ENCODE measurements at places on chromosomes 2 and 18. TPM values are rescaled to one million over a fixed set of nuclear protein-coding genes. Genes with fewer than 3 reads are reported as not detected.

DNA sequence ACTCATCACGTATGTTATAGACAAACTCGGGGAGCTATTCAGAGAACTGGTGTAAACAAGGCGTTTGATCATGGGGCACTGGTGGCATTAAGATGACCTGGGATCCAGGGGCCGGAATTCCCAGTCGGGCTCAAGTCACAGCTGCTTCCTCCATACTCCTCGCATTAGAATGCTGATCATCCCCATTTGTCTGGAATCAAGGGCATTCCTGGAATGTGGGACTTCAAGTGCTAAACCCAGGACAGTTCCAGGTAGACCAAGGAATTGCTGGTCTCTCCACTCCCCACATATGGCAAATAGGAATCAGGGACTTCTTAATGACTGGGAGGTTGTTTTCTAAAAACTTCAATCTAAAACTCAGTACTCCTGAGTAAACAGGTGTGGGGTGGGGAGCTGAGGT is 355.7 kb upstream of the RAB6C start:
- no peaks in the 10 kb centered on the region for H3K4me1 ChIP-seq
- H3K27me3 ChIP-seq = no peaks in the 10 kb centered on the region
- no peak overlapping the region for H3K27ac ChIP-seq
- H3K36me3 ChIP-seq = no peaks in the 10 kb centered on the region
- DNase-seq = no peak

GRCh38 chr18:25284861-25285550 is 67.0 kb downstream of the ZNF521 start:
- no peak overlapping the region for H3K4me3 ChIP-seq
- H3K27ac ChIP-seq = no peak overlapping the region
- no peak for DNase-seq

Gene SLC9A4
- total RNA-seq = not detected

DNA sequence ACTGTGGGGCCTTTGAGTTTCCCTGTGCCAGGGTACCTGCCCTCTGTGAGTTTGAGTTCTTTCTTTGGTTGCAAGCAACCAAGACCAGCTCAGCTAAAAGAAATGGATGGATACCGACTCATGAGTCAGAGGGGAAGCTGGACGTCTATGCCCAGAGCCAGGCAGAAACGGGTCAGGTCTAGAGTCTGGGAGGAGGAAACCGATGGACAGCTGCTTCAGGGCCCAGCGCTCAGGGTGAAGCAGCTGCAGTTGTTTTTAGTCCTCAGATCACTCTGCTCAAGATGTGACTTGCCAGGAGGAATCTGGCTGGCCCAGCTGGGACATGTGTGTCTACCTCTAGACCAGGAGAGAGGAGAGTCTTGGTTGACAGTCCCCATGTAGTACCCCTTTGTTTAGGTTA is 10.1 kb upstream of the TYMS start:
- no peak for DNase-seq
- H3K4me1 ChIP-seq = no peaks in the 10 kb centered on the region
- H3K27ac ChIP-seq = no peak overlapping the region
- H3K4me3 ChIP-seq = no peak overlapping the region

- peak overlapping the region; percentile 97 for H3K4me3 ChIP-seq
- H3K27me3 ChIP-seq = no peaks in the 10 kb centered on the region
- no peaks in the 10 kb centered on the region for H3K36me3 ChIP-seq
Measured at GRCh38 chr2:26347286-26347865, 787 bp upstream of the ADGRF3 start.

Gene MAP4K4
- total RNA-seq = 33.7 TPM

Gene SPHKAP
- not detected for total RNA-seq

DNA sequence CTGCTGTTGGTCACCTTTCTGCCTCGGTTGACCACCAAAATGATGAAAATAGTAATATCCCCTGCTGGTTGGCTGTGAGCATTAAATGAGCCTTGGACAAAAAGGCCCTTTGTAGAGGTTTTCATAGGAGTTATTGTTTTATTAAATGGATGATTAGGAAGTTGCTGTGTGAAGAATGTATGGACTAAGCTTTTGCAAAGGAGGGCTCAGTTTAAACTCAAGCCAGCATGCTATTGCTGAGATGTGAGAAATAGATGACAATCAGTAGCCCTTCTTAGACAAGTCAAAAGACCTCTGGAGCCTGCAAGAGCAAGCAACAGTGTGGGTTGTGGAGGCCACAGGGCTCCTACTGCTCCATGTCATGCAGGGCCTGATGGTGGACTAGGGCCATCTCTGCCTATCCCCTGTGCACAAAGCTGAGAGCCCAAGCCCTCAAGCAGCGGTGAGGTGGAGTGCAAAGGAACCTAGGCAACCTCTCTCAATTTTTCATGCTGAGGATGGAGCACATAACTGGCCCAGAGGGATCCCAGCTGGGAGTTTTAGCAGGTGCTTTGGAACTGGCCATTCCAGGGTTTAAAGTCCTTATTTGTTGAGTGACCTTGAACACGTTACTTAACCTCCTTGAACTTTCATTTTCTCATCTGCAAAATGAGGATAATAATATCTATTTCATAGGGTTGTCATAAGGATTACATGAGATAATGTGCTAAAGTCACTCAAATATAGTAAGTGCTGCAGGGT is 37.1 kb downstream of the FOSL2 start:
- DNase-seq = no peak
- H3K27ac ChIP-seq = no peak overlapping the region
- no peaks in the 10 kb centered on the region for H3K36me3 ChIP-seq
- H3K27me3 ChIP-seq = no peaks in the 10 kb centered on the region
- no peak overlapping the region for H3K4me3 ChIP-seq
- no peaks in the 10 kb centered on the region for H3K4me1 ChIP-seq

Gene HOXD8
- total RNA-seq = 0.08 TPM

Gene GALR1
- total RNA-seq = not detected

DNA sequence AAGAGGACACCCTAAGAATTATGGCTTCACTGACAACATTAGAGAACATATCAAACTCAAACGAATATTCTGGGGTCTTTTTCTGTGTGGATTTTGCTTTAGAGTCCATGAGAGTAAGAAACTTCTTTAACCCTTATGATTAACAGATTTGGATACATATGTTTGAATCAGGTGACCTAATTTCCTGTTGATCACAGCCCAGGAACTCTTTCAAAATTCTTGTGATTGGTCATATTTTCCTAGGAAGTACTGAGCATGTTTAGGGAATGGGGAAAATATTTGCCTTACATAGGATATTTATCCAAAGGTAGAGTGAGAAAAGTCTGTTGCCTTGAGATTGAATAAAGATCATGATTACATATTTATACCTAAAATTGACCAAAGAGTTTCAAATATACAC is 160.0 kb downstream of the KCNH7 start:
- no peak for DNase-seq
- H3K27ac ChIP-seq = no peak overlapping the region
- H3K4me1 ChIP-seq = no peaks in the 10 kb centered on the region
- no peaks in the 10 kb centered on the region for H3K27me3 ChIP-seq

DNA sequence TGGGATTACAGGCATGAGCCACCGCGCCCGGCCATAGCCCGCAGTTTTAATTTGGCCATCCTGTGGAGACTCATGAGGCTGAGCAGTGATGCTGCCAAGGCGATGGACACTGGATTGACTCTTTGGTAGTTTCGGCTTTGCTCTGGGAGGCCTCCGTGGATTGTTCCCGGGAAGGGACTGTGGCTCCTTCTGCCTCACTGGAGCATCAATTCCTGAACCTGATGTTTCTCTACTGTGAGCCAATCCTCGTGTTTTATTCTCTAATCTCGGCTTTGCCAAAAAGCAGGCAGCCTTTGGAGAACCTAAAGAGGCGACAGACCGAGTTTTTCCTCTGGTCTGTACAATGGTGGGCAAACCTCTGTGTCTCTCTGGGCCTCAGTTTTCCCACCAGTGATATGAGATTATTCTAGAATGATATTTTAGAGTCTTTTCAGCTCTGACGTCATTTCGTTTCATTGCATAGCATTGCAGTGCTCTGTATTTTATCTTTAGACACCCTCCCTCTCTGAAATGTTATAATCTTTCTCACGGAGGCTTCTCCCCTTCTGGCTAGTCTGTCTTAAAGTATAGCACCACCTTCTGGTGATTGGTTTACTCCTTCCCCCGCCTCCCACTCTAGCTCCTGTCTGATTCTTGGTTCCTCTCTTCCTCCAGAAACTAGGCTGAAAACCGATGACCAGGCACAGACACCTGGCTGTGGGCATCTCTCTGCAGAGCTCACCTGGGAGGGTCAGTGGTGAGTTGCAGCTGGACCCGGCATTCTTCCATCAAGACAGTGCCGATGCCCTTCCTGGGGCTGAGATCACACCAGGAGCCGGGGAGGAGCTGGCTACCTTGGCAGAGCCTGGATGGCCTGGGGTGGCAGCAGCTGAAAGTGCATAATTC is 341.3 kb downstream of the MYCN start:
- DNase-seq = no peak
- no peaks in the 10 kb centered on the region for H3K4me1 ChIP-seq
- H3K27ac ChIP-seq = no peak overlapping the region
- H3K27me3 ChIP-seq = no peaks in the 10 kb centered on the region

Gene ST6GAL2
- total RNA-seq = 3.6 TPM

- H3K36me3 ChIP-seq = no peaks in the 10 kb centered on the region
- no peak overlapping the region for H3K27ac ChIP-seq
- H3K27me3 ChIP-seq = no peaks in the 10 kb centered on the region
- no peaks in the 10 kb centered on the region for H3K4me1 ChIP-seq
Measured at GRCh38 chr2:147487286-147487977, 357.4 kb upstream of the ACVR2A start.

Gene CCDC141
- 1.0 TPM for total RNA-seq

GRCh38 chr2:216590780-216591179 is 42.4 kb upstream of the IGFBP2 start:
- no peaks in the 10 kb centered on the region for H3K27me3 ChIP-seq
- DNase-seq = no peak
- no peaks in the 10 kb centered on the region for H3K36me3 ChIP-seq
- H3K4me1 ChIP-seq = no peaks in the 10 kb centered on the region
- no peak overlapping the region for H3K27ac ChIP-seq

DNA sequence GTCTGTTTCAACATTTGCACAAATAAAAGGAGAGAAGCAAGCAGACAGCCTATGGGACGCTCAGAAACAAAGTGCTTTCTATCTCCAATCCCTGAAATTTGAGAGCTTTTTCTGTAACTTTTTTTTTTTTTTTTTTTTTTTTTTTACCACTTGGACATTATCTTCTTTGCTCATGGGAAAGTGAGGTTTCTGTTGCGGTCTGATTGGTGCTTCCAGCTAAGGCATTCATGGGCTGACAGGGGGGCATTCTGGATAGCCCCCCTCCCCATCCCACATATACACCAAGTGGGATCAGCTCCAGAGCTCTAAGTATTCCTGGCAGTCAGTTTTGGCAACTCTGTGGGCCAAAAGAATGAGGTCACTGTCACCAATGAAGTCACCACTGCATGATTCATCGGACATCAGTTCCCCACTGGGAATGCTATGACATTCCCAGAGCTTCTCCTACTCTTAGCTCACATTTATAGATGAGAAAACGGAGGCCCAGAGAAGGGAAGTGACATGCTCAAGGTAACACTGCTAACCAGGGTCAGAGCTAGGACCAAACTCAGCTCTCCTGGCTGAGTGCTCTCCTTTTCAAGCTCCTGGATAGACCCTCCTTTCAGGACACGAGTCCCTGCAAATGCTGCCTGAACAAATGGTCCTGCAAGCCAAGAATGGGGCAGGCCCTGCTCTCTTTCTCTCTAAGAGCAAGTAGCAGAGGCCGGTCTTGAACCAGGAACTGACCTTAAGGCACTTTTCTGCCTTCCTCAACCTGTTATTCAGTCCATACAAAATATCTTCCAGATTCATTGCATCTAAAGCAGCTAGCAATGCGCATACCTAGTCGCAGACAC is 61.3 kb downstream of the TMEM247 start:
- no peaks in the 10 kb centered on the region for H3K36me3 ChIP-seq
- no peak overlapping the region for H3K4me3 ChIP-seq
- no peaks in the 10 kb centered on the region for H3K4me1 ChIP-seq

DNA sequence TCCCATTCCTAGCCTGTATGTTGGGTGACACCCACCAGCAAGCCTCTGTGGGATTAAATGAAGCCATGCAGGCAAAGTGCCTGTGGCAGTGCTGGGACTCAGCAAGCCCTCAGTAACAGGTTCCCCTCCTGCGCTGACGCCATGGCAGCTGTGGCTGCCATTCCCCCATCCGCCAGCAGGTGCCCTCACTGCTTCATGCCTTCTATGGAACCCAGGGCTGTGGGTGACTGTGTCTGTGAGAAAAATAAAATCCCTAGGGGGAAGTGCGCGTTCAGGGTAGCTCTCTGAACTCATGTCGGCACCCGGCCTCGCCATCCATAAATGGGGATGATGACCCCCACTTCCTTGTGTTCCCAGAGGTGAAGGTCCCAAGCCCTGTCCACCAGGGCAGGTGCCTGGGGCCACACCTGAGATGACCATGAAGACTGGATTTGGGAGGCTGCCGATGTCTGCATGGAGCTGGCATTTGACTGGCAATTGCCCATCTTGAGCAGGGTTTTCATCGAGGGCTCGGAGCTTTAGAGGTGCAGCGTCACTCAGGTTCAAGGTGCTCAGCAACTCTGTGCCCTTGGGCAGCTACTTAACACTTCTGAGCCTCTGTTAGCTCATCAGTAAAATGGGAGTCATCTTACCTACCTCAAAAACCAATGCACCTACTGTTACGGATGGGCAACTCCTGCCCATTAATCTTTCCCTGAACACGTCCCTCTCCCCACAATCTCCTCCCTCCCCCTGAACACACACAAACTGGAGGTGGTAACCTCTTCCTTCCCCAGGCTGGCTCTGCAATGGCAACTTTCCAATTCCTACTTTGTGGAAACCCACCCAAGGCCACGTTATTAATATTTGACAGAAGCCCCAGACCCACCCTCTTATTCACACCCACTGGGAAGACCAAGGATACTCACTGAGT is 2.9 kb upstream of the MAL start:
- no peak overlapping the region for H3K27ac ChIP-seq
- H3K4me1 ChIP-seq = peaks cover 9% of the 10 kb centered on the region
- DNase-seq = peak; percentile 77
- peaks cover 4% of the 10 kb centered on the region for H3K27me3 ChIP-seq
- H3K4me3 ChIP-seq = no peak overlapping the region
- H3K36me3 ChIP-seq = no peaks in the 10 kb centered on the region

DNA sequence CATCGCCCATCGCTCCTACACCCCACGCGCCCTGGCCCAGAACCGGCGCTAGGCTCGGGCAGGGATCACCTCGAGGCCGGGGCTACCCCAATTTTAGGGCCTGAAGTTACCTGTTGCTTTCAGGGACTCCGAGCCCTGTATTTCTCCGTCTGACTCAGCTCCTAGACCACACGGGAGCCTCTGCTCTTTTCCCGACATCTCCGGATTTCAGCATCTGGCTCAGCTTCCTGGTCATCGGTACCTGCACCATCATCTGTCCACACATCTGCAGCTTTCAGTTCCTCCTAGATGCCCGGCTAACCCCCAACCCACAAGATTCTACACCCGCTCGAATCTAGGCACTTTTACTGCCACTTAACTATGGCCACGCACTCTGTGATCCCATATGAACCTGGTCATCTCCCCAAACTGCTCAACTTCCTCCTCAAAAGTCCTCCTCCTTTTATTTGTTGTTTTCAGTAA is 12.1 kb upstream of the HMSD start:
- DNase-seq = no peak
- H3K27me3 ChIP-seq = no peaks in the 10 kb centered on the region
- no peaks in the 10 kb centered on the region for H3K4me1 ChIP-seq
- H3K36me3 ChIP-seq = no peaks in the 10 kb centered on the region
- H3K27ac ChIP-seq = no peak overlapping the region
